ENCODE measurements at places on chromosomes 2 and 18.

GRCh38 chr2:56021136-56021474 lies 97.5 kb upstream of the EFEMP1 start:
- DNase-seq = no peak

DNA sequence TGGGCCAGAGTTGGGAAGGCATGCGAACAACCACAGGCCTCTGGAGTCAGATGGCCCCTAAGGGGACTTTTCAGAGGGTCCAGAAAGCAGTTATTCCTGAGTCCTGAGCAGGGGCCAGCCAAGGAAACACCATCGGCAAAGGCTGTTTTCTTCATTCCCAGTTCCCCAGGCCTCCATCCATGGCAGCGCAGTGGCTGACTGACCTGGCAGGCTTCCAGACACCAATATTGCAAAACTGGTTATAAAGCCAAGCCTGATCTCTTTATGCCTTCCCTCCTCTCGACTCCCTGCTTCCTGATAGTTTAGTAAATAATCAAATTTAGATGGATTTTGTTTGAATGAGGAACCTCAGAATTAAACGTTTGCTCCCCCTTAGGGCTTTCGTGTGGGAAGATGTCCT lies 133.4 kb upstream of the ITGA6 start:
- DNase-seq = no peak

DNA sequence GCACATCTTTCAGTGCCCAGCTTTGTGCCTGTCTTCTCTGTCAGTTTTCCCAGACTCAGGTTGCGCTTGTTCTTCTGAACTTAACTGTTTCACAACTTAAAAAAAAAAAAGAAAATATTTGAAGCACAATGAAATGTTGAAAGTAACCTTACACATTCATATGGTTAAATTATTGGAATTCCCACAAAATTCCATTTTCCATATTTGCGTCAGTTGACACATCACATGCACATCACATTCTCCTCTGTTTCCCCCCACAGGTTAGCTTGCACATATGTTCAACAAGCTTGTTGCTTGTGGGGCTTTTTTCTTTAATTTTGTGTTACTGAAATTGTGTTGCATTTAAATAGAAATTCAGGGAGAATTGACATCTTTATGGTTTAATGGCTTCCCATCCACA lies 8.3 kb downstream of the MYO1B start:
- no peak for DNase-seq

- peak; percentile 17 for DNase-seq
These were observed at the start of gene NTSR2 for GRCh38 chr2:11669454-11670291. NTSR2 (minus strand) TSS chr2:11670195; CDS start chr2:11670129, 66 bp downstream.

DNA sequence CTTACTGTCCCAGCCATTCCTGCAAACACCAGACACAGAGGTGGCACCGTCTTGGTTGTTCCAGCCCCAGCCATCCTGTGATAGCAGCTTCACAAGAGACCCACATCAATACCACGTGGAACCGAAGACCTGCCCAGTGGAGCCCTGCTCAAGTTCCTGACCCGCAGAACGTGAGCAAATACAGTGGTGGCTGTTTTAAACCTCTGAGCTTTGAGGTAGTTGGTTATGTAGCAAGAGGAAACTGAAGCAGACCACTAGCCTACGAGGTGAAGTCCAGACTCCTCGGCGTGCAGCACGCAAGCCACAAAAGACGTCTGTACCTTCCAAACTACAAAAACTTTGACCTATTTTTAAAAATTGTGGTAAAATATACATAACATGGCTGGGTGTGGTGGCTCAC lies 96.1 kb upstream of the ODC1 start:
- no peak for DNase-seq

- no peak for DNase-seq
These were observed 74.8 kb upstream of the SLC66A3 start for GRCh38 chr2:11080253-11081115.

GRCh38 chr2:96565111-96565510 lies 28.6 kb downstream of the ARID5A start:
- DNase-seq = no peak

DNA sequence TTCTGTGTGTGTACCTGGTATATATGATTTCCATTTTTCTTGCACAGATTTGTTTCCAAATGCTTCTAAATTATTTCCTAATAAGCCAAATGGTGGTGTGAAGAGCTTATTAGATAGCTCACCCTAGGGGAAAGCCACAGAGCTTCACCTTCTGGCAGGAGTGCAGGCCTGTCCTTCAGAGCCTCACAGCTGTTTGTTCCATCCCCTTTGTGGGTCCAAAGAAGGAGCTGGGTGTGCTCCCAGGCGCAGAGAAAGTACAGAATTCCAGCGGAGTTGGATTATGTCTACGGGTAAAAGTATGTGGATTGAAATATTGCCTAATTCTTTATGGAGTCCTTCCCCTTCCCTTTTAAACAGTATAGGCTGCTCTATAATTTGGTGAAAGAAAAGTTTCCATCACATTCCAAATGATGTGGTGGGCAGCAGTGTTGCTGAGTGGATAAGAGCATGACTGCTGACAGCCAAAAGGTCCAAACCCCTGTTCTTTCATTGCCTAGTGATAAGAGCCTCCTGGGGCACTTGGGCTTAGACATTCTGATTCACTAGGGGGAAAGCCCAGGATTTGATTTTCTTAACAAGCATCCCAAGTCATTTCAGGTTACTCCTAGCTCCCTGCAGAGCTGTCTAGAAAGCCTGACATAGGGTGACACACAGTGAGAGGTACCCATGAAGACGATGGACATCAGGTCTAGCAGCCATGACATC lies 86.6 kb downstream of the WDSUB1 start:
- no peak for DNase-seq

DNA sequence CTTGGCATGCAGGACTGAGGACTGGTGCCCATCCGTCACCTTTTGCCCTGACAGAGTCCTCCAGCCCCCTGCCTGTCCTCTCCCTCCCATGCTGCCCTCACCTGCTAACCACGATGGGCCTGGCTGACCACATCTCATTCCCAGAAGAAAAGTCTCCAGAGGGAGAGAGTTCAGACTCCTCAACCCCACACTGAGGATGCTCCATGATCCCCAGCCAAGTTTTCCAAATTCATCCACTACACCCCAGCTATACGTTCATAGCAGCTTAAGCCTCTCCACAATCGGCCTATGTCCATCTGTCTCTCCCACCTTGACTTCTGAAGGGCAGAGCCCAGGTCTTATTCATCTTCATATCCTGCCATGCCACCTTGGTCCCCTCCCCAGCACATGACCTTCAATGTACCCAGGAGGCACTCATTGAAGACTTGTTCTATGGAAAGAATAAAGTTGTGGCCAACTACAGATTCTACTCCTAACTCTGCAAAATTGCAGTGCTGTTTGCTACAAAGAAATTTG lies 115.6 kb upstream of the ID2 start:
- no peak for DNase-seq

DNA sequence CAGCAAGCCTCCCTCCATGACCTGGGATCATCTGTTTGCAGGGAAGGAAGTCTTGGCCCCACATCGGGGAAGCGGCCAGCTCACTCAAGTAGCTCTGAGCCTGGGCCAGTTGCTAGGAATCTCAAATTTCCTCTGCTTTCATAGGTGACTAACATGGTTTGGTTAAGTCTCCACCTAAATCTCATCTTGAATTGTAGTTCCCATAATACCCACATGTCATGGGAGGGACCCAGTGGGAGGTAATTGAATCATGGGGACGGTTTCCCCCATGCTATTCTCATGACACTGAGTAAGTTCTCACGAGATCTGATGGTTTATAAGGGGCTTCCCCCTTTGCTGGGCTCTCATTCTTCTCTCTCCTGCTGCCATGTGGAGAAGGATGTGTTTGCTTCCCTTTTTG lies 75.2 kb downstream of the LBH start:
- no peak for DNase-seq

GRCh38 chr2:189559579-189560272 lies 20.9 kb downstream of the SLC40A1 start:
- no peak for DNase-seq

DNA sequence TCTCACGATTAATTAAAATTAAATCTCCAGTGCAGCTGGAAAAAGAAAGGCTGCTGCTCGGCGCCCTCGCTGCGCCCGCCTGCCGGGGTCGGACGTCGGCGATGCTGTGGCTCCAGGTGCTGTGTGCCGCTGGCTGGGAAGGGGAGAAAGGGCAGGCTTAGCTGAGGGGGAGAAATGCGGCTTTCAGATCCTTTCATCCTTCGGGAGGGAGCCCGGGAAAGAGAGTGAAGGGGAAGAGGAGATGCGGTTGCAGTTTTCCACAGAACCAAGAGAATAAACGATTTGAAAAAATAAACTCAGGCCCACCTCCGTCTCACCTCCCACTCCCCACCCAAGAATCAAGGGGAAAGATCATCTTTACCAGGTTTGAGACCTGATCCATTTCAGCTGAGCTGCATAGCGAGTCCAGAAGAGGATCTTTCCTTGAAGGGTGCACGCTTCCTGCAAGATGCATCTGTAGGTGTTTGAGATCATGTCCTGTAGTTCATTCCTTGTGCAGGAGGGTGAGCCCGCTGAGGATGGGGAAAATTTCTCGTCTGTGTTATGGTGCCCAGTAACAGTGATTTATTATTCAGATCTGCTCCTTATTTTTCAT lies 495 bp downstream of the TMEM169 start:
- no peak for DNase-seq

DNA sequence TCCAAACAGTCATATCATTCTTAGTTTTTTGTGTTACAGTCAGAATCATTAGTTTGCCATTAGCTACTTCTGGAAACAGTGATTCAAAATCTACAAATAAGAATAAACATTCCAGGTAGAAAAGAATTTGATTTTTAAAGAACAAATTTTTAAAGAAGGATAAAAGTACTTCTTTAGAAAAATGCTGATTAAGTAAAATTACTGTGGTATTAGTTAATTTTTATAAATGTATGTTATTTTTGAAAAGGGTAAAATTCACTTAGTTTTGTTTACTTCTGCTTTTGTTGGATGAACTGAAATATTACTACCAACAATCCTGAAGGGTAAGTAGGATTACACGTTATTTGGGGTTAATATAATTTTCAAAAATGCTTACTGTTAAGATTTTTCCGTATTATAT lies 11.8 kb downstream of the MMADHC start:
- DNase-seq = no peak

- no peak for DNase-seq
These were observed 218 bp downstream of the DGKD start for GRCh38 chr2:233354500-233354924.

- DNase-seq = no peak
These were observed 7.2 kb upstream of the PROC start for GRCh38 chr2:127410871-127411652.

DNA sequence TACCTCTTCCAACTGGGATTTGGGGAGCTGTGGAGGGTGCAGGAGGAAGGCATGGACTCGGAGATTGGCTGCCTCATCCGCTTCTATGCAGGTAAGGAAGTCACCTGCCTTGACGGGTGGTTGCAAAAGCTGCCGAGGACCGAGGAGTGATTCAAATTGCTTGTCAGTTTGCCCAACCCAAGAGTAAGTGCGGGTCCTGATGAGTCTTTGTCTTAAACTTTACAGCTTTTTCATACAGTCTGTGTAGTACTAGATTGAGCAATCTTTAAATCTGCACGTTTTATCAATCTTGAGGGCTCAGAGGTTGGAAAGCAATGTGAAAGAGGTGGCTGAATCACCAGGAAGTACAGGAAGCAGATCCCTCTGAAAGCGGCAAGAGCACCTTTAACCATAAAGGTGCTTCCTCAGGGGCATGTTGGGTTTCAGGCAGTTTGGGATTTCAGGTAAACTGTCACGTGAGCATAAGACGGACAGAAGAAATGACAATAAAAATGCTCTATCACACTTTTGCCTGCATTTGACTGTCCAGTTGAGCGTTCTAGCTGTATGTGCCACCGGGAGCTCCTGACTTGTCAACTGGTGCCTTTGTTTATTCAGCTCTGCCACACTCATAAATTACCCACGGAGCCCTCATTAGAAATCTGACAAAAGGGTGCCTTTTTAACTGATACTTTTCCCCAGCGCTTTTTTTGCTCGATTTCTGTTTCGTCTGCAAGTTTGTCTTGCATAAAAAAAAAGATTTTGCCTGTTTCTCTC lies 2.0 kb downstream of the PHLPP1 start:
- peak; percentile 2 for DNase-seq

GRCh38 chr2:222057347-222058073 lies 241.3 kb downstream of the PAX3 start:
- DNase-seq = no peak

- no peak for DNase-seq
These were observed 280.4 kb downstream of the PARD3B start for GRCh38 chr2:204825681-204826080.

DNA sequence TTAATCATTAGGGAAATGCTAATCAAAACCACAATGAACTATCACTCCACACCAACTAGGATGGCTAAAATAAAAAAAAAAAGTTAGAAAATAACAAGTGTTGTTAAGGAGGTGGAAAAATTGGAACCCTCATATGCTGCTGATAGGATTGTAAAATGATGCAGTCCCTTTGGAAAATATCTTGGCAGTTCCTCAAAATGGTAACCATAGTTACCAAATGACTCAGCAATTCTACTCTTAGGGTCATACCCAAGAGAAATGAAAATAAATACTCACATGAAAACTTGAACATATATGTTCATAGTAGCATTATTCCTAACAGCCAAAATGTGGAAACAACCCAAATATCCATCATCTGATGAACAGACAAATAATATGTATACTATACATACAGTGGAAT lies 15.7 kb upstream of the ACVR2A start:
- no peak for DNase-seq

- DNase-seq = no peak
These were observed 587 bp downstream of the MEIS1 start for GRCh38 chr2:66435549-66435875.

DNA sequence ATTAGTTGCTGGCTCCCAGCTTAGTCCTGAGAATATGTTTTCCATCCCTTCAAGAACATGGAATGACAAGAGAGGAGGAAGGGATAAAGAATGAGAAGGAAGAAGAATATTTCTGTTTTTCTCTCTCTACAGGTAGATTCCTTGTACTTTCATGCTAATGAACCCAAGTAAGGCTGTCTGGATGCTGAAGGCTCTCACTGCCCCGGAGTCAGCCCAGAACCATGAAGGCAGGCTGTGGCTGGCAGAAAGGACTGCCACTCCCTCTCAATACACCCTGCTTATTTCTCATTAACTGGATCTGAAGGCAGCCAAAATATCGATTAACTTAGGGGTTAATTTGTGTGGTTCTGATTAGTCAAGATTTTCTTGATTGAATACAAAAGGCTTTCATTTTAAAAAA lies 93.1 kb upstream of the NPAS2 start:
- DNase-seq = no peak

DNA sequence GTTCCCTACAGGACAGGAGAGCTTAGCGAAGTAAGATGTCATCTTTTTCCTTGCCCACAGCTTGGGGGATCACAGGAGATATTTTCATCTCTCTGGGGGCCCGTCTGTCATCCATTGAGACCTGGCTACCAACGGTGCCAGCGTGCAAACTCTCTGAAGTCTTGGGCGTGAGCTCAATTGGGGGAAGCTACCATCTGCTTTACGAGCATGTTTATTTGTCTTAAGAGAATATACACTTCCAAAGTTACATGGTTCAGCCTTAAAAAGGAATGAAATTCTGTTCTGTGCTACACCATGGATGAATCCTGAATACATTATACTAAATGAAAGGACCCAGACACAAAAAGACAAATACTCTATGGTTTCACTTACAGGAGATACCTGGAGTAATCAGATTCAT lies 13.6 kb downstream of the SAG start:
- no peak for DNase-seq
